ENCODE measurements at places on chromosomes 2 and 18.

DNA sequence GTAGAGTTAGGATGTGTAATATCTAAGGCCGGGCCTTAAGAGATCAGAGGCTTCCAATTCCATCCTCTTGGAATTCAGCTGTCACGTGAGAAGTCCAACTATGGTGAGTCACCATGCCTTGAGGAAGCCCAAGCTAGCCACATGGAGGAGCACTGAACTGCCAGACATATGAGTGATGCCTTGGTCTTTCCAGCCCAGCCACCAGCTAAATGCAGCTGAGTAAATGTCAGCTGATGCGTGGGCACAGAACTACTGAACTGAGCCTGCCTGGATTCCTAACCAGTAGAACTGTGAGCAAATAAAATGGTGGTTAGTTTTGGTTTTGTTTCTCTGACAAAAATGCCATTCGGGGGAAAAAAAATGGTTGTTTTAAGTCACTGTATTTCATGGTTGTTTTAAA, 153.7 kb upstream of the SERTAD2 start:
- DNase-seq = no peak

GRCh38 chr2:135728064-135728743, 13.5 kb upstream of the UBXN4 start:
- DNase-seq = no peak

- no peak for DNase-seq
Measured at GRCh38 chr2:113012436-113013335, 7.4 kb downstream of the IL36A start.

GRCh38 chr18:832085-832681, 20.1 kb upstream of the YES1 start:
- no peak for DNase-seq

- no peak for DNase-seq
Measured at GRCh38 chr2:53960476-53960875, 10.3 kb downstream of the PSME4 start.

DNA sequence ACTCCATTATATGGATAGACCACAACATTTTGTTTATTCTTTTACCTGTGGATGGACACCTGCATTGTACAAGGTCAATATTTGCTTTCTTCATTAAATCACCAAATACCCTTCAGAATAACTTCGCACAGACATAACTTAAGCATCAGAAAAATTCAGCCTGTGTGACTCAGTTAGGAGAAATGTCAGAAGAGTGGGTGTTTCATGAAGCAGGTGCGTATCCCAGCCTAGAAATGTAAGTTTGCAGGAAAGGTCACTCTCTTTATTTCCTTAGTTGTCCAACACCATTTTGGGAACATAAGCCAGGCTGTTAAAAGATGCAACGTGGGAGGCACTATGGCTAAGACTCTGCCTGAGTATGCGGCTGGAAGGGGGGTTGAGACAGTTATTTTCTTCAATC, 48.6 kb upstream of the FHL2 start:
- no peak for DNase-seq

GRCh38 chr2:190533968-190534309, 583 bp downstream of the NEMP2 start:
- DNase-seq = no peak

DNA sequence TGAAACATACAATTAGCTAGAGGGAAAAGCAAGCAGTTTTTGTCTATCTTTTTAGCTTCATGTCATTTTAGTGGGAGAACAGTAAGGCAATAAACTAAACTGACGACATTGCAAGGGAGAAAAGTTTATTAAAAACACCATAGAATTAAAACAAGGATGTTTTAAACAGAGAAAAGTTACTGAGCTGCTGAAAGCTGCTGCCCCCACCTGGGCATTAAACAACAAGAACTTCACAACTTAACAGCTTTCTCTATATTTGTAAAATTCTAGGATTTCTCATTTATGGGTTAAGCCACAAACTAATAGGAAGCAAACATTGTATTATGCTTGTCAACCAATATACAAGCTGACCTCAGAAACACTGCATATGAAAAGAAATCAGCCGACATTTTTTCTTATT, 289.2 kb downstream of the ERBB4 start:
- DNase-seq = no peak

Measured in naive B cell (primary cell).